NCI-H187 (cell line): ENCODE measurements at places on chromosomes 5 and 9.

GRCh38 chr5:74094096-74094781 lies 468.2 kb downstream of the ARHGEF28 start:
- no peak for DNase-seq

DNA sequence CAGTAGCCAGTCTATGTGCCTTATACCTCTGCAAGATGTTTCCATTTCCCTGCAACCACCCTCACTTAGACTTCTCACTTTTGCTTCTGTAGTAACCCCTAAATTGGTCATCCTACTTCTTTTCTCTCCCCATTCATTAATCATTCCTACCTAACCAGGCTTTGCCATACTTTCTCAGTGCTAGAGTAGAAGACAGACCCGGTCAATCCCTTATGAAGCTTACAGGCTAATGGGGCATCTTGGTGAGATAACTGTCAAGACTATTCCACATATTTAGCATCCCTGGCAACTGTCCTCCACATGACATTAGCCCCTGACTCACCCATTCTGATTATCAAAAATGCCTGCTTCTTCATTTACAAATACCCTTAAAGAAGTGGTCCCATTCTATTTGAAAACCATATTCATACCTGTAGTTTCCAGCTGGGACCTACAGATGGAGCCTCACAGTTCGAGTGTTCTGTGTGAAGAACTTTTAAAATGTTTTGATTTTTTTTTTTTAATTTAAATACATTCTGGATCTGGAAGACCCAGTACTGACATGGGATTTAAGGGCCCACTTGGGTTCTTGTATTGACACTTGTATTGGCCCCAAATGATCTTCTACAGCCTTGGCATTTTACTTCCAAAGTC lies 21.0 kb downstream of the F2RL2 start:
- DNase-seq, result no peak

DNA sequence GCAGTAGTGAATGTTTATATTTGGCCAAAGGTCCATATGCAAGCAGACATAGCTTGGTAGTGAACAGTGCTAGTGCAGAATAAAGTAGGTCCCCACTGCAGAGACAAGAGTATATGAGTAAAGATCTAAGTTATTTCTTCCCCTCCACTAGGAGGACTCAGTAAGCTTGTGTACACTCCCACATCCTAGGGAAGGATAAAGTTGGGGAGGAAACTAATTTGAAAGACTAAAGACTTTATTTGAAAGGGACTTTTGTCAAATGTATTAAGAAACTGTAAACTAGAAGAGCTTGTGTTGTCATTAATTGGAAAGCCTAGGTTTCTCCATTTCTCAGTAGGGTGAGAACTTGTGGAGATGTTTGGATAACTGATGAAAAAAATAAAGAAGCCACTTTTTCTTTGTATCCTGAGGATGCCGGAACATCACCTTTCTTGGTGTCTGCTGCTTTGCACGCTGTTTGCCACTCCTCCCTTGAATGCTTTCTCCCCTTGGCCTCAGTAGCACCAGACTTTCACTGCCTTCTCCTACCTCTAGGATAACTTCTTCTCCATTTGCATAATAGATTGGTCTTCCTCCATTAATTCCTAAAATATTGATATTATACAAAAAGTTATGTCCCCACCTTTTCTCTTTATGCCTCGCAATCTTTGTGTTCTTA lies 329.0 kb downstream of the PARP8 start:
- DNase-seq, result no peak

- no peak for DNase-seq
Measured at GRCh38 chr9:134375430-134376385, 49.5 kb downstream of the RXRA start.

DNA sequence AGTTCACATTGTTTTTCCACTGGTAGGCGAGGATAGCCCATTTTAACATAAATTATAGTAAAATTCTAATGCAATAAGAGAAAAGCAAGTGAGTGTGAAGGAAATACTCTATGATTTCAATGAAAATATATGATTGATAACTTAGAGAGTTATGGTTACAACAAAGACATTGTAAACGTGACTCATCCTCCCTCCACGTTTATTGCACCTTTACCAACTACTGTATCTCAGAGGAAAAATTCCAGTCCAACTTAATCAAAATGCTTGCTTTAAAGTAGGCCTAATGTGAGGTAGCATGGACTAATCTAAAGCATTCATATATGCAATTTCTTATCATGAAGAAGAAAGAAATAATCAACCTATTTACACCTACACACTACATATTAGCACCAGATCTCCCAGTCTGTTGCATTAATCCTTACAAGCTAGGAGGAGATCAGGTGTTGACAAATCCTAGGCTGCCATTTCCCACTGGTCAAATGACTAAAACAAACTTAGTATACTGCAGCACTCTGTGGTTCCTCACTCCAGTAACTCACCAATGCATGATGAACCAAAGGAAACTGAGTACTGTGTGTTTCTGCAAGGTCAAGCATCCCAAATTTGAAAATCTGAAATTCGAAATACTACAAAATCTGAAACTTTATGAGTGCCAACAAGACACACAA lies 41.7 kb downstream of the ECPAS start:
- no peak for DNase-seq

- no peak for DNase-seq
Measured at GRCh38 chr9:124088476-124088837, 76.9 kb downstream of the LHX2 start.

- no peak for DNase-seq
Measured at GRCh38 chr9:121560921-121561320, 61.3 kb upstream of the GGTA1 start.

GRCh38 chr5:57681942-57682341 lies 199.3 kb upstream of the ACTBL2 start:
- no peak for DNase-seq

- DNase-seq, result no peak
Measured at GRCh38 chr5:52988335-52989024, 672 bp upstream of the ITGA2 start.

GRCh38 chr5:186091-187041 lies 4.9 kb upstream of the LRRC14B start:
- no peak for DNase-seq

- DNase-seq, result no peak
Measured at GRCh38 chr9:36853233-36853632, 180.8 kb downstream of the PAX5 start.

DNA sequence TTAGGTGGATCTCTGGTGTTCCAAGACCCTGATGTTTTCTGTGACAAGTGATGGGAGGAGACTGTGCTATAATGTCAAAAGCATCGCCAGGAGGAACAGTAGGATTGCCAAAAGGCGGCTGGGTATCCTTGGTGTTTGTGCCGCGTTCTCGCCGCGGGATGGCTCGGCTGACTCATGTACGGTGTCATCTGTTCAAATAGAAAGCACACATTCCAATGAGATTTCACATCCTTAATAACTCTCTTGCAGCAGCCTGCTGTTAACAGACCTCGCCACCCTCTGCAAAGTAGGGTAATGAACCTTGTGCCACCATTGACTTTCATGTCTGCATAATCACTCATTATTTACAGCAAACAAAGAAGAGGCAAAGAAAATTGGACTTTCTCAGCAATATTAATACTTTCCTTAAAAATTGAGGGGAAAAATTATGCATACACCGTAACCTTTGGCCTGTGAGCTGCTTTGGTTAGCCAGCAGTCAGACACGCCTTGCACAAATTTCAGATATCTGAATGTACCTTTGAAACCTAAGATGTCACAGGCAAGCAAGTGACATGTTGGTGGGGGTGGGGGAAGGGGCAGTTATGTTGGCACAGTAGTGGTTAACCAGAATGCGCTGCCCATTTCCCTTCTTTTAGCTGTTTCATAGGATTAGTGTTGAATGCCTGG lies 289.4 kb downstream of the EFNA5 start:
- DNase-seq, result no peak

DNA sequence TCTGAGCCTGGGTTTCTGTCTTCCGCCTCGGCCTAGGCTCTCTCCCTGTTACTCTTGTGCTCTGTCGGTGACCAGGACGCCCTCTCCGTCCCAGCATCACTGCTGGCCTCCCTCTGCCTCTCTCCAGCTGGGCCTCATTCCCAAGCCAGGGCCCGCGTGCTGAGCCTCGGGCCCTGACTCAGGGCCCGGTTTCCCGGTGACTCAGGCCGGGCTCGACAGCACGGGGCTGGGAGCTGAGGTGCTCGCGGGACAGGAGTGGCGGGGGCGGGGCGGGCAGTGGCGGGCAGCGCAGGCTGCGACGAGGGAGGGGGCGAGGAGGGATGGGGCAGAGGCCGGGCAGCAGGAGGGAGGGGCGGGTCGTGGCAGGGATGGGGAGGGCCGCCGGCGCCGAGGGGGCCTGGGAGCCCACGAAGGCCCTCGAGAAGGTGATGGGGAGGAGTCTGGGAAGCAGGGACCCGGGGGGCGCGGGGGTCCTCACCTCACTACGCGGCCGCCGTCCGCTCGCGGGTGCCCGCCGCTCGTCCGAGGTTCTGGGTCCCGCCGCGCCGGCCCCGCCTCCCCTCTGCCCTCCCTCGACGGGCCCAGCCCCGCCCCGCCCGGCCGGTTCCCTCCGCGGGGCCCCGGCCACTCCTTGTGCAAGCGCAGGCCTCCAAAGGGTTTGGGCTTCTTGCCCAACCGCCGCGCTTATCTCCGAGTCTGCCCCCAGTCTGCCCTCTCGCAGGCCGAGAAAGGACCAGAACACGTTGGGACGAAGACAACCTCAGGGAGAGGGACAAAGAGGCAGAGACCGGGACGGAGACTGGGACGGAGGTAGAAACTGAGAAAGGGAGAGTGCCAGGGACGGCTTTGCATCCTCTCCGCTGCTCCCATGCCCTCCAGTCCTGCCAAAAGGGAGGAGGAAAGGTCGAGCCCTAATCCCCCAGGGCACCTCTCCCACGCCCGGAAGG lies at the start of gene ARAP3:
Gene ARAP3, minus strand, starts transcription at position 536 of the 947 bp plus-strand sequence. CDS start 1,744 bp downstream, outside the sequence.
- no peak for DNase-seq

- peak; percentile 39 for DNase-seq
Measured at GRCh38 chr5:139177809-139178588, 20.2 kb downstream of the SIL1 start.

GRCh38 chr5:39606591-39606990 lies 181.8 kb upstream of the DAB2 start:
- no peak for DNase-seq

DNA sequence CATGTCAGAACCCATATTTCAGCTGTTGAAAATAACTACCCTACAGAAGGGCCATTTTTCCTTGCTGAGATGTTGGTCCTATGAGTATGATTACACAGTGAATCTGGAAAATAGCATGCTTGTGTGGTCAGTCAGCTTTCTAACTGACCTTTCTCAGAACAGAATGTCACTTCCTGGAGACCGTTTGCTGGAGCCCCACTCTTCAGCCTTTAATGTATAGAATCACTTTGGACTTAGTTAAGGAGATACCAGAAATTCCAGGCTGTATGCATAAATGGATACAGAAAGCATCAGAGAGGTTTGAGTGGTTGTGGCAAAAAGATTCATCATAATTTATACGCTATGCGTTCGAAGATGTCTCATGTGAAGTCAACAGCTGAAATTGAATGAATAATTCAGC lies 488.1 kb downstream of the EBF1 start:
- DNase-seq, result no peak

GRCh38 chr5:154829589-154830218 lies 20.7 kb downstream of the FAXDC2 start:
- DNase-seq, result no peak

DNA sequence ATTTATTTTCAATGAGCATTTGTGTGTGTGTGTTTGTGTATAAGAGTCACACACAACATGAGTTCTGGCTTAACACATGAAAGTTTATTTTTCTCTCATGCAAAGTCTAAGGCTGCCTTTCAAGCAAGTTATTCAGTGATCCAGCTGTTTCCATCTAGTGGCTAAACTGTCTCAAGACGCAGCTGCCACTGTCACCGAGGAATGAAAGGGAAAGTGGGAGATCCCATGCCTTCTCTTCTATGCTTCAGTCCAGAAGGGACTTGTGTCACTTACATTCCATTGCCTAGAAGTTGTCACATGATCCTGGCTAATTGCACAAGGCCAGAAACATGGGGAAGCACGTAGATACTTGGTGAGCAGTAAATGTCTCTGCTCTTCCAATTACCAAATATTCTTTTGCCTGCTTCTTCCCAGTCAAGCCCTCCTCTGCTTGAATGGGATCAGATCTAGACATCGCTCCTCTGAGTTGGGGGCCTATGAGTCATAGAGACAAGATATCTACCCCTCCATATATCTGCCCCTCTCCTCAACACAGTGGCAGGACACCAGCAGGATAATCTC lies 30.4 kb upstream of the SLIT3 start:
- DNase-seq, result no peak

- no peak for DNase-seq
Measured at GRCh38 chr9:130254747-130255630, 10.6 kb upstream of the HMCN2 start.

- no peak for DNase-seq
Measured at GRCh38 chr5:59500014-59500413, 393.5 kb downstream of the PDE4D start.

GRCh38 chr9:105413525-105413924 lies 34.3 kb upstream of the FSD1L start:
- no peak for DNase-seq

DNA sequence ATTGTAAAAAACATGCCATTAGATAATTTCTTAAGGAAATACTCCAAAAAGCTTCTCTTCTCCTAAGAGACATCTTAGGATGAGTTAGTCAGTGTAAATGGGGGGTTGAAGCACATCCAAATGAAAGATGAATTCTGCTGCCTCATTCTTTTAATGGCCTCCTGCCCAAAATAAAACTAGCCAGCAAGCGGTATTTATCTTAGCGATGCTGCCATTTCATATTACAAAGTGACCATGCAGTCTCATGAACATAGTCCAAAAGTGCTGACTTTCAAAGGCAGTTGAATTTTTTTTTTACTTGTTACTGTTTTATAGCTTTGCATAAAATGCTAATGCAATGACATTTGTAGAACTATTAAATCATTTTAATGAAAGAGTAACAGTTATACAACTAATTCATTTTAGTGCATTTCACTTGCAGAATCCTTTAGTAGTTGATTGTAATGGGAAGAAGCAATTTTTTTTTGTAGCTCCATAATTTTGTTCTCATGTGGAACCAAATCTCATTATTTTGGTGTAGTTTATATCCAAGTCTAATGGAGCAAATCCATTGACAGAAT lies 151.5 kb downstream of the CAVIN4 start:
- DNase-seq, result no peak

DNA sequence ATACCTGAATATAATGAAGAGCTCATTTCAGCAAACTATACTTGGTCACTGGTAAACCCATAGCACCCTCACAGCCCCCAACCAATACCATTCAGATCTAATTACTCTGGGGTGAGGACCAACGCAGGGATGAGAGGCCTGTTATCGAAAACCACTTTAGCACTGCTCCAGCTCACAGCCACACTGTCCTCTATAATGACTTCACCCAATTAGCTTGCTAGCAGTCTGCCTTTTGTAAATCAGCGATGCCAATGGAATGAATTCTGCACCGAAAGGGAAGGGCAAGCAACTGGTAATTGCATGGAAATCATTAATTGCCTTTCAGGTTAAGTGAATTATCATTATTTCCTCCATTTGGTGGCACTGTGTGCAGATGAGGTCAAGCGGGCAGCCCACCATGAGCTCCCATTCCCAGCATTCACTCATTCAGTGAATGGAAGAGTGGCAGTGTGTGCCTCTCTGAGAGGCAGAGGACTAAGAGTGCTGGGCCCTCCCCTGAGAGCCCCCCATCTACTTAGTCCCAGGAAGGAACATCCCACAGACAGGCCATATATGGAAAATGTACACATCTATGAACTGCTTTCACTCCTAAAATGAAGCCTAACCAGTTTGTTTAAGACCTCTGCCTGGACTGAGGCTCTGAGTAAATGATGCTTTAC lies 262.1 kb downstream of the SPOCK1 start:
- no peak for DNase-seq

GRCh38 chr9:137454597-137455358 lies 4.4 kb downstream of the NSMF start:
- no peak for DNase-seq
